Mesenteric fat pad (tissue), 1 donor: ENCODE measurements at places on chromosomes 4 and X. TPM values are rescaled to one million over a fixed set of nuclear protein-coding genes. Genes with fewer than 3 reads are reported as not detected.

Gene AFF2
- total RNA-seq = 6.0 TPM

Gene BTC
- total RNA-seq = 1.3 TPM

Gene PNMA6F
- not detected for total RNA-seq

Gene NUP54
- 33.9 TPM for total RNA-seq

Gene CPE
- 90.4 TPM for total RNA-seq

DNA sequence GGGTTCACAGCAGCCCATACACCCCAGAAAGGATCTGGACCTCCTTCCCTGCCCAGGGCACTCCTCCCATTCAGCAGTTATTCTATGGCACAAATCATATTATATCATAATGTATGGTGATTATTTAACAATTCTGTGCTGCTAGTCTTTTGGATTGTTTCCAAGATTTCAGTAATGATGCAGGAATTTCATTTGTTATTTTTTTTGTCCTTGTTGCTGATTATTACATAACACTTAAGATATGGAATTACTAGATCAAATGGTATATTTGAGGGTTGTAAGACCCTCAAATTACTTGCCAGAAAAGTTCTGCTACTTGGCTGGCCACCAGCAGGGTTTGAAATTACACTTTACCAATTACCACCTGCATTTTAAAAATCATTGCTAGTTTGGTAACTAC lies 36.4 kb downstream of the QDPR start:
- DNase-seq = no peak

DNA sequence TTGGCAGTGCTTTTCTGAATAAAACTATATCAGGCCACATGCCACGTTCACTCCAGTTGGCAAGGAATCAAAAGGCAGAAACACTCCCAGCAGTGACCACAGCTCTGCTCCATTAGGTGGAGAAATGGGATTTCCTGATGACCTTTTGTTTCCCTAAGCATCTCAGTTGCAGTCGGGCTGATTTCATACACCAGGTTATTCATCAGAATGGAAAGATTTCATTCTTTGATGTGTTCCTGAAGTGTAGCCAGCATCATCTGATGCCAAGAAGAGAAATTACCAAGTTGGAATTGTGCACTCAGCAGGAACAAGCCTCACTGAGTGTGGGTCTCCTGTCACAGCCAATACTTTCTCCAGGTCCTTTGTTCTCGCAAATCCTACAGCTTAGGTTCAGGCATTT lies 193.7 kb downstream of the SPATA18 start:
- no peak for DNase-seq

DNA sequence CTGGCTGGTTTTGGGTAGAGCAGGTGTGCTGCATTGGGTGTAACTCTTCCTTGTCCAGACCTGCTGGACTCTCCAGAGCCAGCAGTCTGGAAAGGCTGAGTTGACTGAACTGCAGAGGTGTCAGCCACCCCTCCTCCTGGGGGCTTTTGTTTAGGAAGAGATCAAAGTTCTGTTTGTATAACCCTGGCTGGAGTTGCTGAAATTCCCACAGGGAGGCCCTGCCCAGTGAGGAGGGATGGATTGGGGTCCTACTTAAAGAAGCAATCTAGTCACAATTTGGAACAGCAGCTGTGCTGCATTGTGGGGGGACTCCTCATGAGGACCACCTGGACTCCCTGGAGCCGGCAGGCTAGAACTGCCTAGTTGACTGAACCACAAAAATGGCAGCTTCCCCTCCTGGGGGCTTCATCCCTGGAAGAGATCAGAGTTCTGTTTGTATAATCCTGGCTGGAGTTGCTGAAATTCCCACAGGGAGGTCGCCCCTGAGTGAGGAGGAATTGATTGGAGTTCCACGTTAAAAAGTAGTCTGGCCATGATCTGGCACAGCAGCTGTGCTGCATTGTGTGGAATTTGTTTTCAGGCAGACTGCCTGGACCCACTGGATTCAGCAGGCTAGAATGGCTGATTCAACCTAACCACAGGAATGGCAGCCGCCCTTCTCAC lies 264.9 kb upstream of the ZC4H2 start:
- no peak for DNase-seq

DNA sequence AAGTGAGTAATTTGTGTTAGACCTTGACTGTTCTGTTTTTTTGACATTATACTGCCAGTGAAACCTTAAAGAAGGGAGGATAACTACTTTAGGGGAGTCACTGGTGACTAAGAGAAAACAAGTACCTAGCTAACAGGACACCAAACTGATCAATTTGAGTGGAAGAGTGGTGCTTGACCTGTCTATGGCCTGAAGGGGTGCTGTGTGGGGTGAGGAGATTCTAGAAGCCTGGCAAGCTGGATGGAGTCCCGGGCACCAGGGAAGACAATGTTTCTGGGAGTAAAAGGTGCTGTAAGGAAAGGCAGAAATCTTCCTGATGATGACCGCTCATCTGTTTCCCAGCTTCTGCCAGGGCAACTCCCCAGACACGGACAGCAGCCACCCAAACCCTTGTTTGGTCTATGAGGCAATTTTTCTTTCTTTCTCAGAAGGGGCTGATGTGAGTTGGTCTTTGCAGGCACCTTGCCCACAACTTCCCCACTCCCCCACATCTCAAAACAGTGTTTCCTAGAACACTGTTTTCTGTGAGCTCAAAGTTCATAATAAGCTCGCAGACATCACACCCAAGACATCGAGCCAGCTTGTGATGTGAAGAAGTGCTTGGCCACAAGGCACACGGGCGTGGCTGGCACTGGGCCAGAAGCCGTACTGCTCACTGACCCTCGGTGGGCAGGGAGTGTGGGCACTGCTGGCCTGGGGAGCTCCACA lies 4.6 kb downstream of the TXK start:
- no peak for DNase-seq

GRCh38 chr4:168867128-168867527 lies 142.9 kb downstream of the CBR4 start:
- no peak for DNase-seq

DNA sequence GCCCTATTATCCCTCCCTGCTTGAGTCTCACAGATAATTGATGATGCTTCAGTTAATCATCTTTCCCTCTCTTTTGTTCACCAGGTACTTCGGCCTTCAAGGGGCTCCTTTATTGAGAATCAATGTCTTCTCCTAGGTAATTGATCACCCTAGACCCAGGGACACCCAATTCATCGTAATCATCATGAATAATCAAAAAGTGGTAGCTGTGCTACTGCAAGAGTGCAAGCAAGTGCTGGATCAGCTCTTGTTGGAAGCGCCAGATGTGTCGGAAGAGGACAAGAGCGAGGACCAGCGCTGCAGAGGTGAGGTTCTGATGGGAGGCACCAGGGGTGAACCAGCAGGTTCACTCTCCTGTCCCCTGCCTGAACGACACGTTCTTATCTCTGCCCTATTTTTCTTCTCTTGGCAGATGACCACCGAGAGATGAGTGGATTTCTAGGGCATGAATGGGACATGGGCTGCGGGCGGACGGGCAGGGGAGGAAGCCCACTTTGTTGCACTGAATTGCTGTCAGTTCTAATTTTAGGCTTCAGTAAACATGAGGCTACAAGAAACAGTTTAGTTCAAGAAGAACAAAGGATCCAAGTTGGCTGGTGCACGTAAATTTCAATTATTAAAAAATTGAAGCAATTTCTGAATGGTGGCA lies 80.5 kb downstream of the ALPK1 start:
- no peak for DNase-seq

DNA sequence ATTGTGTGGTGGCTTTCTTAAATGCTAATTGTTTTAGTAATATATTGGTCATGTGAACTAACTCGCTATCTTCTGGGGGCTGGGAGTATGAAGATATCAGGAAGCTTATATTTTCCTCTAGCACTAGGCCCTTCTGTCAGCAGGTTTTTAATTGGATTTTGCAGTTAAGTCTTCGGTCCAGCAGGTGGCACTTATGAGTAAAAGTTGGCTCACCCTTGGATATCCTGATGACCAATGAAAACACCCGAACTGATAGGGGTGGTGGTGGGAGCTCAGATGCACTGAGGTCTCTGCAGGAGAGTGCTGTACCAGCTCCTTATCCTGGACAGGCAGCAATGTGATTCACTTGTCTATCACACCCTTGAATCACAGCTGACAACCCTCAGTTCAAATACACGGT lies 1365.8 kb upstream of the DIAPH2 start:
- DNase-seq = no peak

DNA sequence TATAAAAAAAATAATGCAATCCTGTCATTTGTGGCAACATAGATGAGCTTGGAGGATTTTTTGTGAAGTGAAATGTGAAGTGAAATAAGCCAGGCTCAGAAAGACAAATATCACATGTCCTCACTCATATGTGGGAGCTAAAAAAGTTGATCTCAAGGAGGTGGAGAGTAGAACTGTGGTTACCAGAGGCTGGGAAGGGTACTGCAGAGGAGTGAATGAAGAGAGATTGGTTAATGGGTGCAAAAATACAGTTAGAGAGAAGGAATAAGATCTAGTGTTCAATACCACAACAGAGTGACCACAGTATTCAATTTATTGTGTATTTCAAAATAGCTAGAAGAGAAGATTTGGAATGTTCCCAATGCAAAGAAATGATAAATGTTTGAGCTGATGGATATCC lies 13.4 kb upstream of the ZCCHC18 start:
- no peak for DNase-seq

DNA sequence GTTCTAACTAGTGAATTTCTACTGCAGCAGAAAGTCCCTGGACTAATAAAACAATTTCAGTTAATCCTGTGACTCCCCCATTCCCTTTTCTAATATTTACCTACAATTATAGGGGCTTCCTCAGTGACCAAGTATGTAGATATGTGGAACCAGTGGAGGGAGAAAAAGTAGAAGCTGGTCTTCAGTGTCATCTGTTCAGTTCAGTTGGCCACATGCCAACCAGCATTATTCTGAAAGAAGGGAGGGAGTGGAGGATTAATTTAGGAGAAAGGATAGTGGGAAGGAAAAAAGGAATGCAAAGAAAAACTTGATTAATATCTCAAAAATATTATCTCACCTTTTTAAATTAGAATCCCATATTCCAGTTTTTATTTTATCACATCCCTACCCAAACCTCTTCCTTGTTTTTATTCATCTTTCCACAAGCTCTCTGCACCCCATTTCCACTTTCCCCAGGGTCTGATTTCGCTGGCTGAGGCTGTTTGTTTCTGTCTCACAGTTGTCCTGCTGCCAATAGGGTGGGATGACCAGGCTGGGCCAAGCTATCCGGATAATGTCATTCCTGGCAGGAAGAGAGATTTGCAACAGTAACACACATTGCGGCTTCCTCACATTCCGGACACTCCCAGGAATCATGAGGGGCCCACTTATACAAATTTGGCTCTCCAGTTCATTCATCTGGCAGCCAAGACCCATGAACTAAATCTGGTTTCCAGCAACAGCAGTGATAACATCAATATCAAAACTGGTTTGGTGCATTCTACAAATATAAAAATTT lies 24.6 kb upstream of the ANTXR2 start:
- DNase-seq = no peak

DNA sequence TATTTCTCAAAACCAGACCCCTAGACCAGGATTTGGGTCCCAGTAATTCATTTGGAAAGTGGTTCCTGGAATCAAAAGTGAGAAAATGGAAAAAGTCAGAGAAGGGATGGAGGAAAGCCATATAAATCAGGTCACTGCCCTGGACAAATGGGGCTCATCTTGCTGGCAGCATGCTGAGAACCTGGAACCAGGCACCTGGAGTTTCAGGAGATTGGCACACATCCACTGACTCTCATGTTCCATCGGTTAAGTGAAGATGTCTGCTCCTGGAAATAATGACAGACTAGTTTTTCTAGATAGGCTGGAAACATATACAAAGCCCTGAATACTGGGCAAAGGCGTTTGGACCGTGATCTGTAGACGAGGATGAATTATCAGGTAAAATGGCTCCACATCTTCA lies 163.6 kb upstream of the HS3ST1 start:
- no peak for DNase-seq

DNA sequence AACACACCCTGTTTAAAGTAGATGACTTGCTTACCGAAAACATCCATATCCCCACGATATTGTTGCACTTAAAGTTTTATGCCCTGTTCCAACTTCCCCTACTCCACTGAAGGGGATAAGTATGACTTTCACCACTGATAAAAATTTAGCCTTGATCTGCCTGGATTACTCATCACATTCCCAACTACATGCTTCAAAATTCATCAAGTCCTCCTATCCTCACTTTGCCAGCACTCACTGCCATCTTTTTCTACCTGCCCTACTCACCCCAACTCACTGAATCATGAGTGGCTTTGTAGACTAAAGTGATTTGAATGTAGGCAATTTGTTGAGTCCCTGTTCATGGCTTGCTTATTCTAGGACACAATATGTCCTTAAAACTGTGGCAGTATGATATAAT lies 12.2 kb upstream of the GPRIN3 start:
- DNase-seq = no peak

DNA sequence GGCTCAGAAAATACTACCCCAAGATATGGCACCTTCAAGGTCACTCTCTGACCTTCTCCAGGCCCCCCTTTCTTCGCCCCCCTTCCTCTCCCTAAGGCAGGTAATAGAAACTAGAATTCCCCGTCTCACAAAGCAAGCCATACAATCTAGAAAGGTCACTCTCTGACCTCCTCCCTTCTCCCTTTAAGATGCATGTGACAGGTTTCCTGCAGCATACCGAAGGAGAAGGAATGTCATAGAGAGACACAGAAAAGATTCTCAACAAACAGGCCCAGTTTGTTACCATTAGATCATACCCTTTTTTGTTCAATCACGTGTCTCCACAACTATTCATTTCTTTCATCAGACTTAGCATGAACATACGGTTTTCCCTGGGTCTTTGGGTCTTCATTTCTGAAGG lies 51.2 kb upstream of the RBMXL3 start:
- DNase-seq = no peak

DNA sequence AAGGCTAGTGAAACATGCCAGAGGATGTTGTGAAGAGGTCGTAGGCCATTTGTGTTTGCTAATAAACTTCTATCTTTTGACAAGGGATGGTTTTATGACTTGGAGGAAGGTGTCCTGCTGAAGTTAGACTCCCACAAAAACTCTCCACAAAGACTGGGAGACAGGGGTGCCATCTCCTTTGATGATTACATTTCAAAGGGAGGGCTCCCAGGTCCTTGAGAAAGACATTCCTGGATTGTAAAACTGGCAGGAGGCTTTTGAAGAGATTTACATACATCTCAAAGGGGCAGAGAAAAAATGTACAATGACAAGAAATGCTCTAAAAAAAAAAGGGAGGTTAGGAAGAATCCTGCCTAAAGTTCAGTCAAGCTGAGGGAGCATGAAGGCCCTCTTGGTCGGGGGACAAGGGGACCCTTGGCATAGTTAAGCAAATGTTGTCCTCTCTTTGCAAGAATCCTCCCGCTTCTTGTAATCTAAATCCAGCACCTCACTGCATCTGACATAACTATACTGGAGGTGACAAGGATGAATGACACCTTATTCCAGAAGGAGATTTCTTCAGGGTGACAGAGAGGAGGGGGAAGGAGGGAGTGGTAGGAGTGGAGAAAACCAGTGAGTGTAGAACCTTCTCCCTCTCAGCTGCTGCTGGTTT lies 41.1 kb upstream of the MGST2 start:
- no peak for DNase-seq

- DNase-seq = no peak
These were observed 567.3 kb downstream of the PDHA2 start for GRCh38 chr4:96407225-96407624.

DNA sequence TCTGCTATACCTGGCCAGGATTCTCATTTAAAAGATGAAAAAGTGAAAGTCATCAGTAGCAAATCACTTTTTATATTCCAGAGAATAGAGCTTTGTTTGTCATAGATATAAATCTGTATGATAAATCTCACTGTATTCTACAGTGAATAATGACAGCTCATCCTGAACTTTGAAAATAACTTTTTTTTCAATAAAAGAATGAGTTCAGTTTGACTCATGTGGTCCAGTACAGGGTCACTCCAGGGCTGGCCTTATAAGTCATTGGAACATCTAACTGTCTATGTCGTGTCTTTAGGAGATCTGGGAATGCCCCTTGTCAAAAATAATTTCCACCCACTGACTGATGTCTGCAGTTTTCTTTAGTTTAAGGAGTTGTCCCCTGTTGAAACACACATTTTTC lies 18.5 kb upstream of the CXCL8 start:
- DNase-seq = no peak
